NCI-H1930 (cell line): ENCODE measurements at places on chromosomes 7 and 10.
A peak's percentile ranks its signal among the peaks of the same experiment; 100 is the strongest.

- DNase-seq: peak; percentile 20
Measured at GRCh38 chr7:116258734-116259133, 48.4 kb downstream of the TES start.

GRCh38 chr10:4848356-4849041, 22.5 kb downstream of the AKR1E2 start:
- DNase-seq: no peak

DNA sequence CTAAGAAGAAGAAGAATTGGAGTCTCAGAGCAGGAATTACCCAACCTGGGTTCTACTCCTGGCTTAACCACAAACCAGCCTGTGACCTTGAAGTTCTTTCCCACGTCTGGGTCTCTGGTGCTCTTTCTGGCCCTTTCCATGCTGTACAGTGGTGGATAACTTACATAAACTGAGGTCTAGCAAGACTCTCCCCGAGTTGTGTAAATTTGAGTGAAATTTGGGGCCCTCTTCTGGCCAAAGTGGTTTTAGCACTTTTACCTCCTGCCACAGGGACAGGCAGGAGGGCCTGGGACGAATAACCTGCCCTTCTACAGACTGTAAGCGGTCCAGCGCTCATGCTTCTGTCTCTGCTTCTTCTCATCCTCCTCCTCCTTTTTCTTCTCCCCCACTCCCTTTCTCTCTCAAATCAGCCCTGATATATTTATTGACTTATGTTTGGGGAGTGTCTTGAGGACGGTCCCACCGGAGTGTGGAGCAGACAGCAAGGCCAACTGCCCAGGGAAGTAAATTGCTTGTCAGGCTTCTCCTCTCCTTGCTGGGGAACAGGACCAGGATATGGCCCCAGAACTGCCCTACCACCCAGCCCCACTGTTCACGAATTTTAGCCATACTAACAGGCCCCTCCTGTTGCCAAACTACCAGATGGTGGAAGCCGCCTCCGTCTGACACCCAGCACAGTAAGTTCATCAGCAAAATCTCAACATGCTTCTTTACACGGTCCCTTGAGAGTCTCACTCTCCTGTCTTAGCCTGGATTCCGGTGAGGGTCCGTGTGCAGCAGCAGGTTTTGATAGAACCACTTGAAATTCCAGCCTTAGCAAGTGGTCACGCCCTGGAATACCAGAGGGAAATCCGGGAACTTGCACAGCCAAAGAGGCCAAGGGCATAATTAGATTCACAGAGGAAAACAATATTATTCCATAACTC, 4.0 kb upstream of the SH3PXD2A start:
- DNase-seq: no peak

- no peak for DNase-seq
Measured at GRCh38 chr7:34096198-34096651, 190.9 kb downstream of the BMPER start.

DNA sequence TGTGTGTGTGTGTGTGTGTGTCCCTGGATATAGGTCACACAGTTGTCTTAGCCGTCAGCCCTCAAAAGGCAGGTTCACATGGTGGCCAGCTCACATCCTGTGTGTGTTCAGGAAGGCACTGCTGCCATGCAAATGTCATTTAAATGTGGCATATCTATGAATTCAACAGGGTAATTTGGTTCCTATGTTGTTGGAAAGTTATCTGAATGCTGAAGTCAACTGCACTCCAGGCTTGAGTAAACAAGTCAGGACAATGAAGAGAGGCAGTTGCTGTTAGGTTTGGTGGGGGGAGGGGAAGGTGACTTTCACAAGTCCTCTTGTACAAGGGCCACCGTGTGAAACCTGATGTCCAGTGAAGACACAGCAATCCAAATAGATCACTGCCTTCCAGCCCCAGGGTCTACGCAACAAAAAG, 61.1 kb downstream of the PTPRE start:
- no peak for DNase-seq

DNA sequence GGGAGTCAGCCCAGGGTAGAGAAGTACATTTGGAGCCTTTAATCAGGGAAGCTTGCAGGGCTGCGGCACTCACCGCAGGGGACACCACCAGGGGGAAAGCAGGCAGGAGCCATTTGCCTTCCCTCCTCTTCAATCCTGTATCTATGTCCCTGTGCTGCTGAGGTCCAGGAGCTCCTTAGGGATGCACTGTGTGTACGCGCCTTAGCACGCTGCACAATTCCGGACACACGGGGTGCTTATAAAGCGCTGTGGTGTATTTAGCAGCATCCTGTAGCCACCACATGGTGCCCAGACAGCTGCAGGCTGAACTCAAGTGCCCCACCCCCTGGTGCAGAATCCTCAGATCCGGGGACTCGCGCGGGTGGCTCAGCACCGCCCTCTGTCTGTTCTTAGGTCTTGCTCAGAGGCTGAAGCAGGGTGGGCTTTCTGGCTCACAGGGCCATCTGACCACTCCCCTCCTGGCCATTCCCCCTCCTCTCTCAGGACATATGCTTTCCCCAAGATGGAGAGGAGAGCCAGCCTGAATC, 421.4 kb downstream of the SDK1 start:
- DNase-seq: no peak
